ENCODE measurements at places on chromosomes 7 and 10.

- no peak for DNase-seq
These were observed 146.2 kb upstream of the ASAH2 start for GRCh38 chr10:50397312-50398140.

- no peak for DNase-seq
These were observed 9.4 kb upstream of the PFKP start for GRCh38 chr10:3057946-3058345.

GRCh38 chr7:125256446-125256845 is 326.8 kb upstream of the POT1 start:
- DNase-seq, result no peak

GRCh38 chr7:131329176-131329570 is 1.5 kb downstream of the MKLN1 start:
- DNase-seq, result no peak

DNA sequence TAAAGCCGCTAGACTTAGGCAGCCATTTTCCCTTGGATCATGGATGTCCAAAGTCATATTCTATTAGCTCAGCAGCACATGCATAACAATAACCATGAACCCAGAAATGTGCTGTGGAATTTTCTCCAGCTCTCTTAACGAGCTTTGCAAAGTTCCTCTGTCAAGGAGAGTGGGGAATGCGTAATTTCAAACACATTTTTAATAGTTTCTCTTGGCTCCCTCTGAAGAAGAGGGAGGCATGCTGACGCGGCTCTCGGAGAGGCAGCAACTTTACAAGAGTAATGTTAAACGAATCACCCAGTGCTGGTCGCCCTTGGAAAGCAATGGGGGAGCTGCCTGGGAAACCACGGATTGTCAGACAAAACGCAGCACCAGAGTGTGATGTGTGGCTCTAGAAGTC is 114.8 kb downstream of the RAB18 start:
- no peak for DNase-seq

DNA sequence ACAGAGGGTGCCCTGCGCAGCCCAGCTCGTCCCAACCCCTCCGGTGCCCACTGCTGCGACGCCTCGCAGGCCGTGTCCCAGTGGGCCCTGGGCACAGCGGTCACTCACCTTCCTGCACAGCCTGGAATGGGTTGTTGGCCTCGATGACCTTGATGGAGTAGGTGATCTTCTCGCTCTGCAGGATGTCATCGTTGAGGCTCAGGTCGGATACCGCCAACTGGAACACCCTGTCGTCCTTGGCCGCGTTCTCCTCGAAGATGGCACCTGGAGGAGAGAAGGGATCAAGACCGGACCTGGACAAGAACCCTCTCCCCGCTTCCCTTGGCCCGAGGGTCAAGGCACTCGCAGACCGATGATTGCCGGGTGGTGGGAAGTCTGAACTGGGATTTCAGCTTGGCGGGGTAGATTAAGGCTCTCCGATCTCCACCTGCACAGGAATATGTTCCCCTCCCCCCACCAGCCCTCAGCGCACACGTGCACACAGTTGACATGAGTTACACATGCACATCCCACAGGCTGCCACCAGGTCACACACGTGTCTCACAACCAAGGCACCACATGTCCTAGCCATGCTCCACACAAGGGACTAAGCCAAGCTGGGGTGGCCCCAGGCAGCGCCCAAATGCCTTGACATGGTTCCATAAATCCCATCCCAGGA is 2.6 kb downstream of the GRID1 start:
- no peak for DNase-seq

DNA sequence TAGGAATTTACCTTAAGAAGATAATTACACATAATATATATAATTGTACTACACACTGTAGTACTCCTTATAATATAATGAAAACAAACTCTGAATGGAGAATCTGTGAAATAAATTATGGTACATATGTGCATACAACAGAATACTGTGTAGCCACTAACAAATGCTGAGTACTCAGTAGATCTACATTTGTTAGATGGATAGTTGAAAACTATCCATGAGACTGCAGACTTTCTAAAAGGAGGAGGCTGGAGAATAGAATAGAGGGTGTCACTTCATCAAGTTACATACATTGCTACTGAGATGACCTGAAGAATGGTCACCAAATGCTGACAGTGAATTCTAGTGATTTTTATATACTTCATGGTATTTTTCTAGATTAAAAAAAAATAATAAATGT is 68.7 kb upstream of the OGDHL start:
- DNase-seq, result no peak

DNA sequence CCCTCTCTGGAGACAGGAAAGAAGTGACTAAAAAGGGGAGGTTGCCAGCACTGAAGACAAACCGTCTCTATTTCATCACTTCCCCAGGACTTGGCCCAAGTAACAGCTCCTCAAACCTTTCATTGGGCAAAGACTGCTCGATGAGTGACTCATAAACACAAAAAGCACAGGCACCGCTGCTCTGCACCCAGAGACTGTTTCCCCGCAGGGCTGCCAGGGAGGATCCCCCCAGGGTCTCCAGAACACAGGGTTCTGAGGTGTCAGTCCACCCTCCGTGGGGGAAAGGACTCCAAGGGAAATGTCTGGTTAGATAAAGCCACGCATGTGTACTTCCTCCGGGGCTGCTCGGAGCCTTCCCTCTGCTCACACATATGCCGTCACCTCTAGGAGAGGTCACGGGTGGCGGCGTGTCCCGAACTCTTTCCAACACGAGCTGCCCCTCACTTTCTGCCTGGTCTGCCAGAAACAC is 59.9 kb downstream of the INSIG1 start:
- DNase-seq, result no peak

GRCh38 chr10:117271427-117271826 is 30.5 kb downstream of the SLC18A2 start:
- DNase-seq, result no peak

DNA sequence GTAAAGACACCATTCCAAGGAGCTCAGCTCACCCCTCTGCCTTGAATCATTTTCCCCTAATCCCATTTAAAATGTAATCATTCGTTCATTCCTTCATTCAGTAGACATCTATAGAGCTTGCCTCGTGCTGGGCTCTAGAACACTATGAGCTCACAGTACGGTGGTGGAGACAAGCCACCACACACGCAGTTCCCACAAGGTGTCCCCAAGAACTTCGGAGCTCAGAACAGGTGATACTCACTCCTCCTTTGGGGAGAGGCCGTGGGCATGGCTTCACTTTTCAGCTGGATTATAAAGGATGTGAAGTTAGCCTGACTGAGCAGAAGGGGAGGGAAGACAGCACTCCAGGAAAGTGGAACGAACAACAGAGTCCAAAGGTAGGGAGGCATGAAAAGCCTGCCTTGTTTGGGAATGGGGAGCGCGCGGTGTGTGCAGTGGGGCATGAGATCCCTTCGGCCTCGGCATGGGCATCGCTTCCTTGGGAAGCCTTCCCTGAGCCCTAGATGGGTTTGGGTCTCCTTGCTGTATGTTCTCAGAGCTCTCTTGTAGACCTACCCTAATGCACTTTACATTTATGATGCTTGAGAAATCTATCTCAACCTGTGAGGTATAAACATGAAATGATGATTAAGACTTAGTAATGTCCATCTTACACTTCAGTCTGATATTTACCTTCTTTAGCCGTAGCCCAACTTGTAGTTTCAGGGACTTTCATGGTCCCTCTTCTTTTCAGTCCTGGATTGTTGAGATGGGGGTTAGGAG is 809 bp upstream of the OGA start:
- no peak for DNase-seq

- no peak for DNase-seq
These were observed 6.1 kb downstream of the SLC4A2 start for GRCh38 chr7:151065516-151065915.

GRCh38 chr10:117470733-117471132 is 71.8 kb upstream of the EMX2 start:
- DNase-seq, result no peak

GRCh38 chr10:98403812-98404504 is 11.0 kb downstream of the PYROXD2 start:
- no peak for DNase-seq

GRCh38 chr7:121244120-121244870 is 84.5 kb upstream of the WNT16 start:
- DNase-seq, result no peak

DNA sequence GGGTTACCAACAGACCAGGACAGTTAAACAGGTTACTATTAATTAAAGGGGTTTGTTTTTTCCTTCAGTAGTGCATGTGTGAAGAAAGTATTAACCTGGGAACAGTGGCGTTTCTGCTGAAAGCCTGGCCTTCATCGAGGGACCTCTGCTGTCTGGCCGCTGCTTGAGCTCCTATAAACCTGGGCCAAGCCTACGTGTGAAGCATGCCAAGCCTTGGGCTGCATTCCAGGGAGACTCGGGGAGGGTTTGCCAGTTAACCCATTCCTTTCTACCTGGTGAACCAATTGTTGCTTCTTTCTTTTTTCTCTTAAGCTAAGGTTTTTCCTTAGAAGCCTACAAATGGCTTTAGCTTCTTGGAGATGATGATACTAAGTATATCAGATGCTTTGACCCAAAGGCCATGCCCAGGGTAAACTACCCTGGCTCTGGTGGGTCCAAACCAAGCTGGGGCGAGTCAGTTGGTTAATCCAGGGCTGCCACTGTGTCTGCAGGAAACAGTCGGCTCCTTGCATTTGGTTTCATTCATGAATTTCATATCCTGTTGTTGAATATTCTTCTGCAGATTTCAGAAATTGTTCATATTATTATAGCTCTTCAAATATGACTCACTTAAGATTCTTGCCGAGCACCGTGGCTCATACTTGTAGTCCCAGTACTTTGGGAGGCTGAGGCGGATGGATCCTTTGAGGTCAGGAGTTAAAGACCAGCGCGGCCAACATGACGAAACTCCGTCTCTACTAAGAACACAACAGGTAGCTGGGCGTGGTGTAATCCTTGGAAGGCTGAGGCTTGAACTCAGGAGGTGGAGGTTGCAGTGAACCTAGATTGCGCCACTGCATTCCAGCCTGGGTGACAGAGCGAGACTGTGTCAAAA is 23.8 kb downstream of the PFKP start:
- DNase-seq, result no peak

- no peak for DNase-seq
These were observed 127.2 kb upstream of the TNRC18 start for GRCh38 chr7:5550831-5551230.

DNA sequence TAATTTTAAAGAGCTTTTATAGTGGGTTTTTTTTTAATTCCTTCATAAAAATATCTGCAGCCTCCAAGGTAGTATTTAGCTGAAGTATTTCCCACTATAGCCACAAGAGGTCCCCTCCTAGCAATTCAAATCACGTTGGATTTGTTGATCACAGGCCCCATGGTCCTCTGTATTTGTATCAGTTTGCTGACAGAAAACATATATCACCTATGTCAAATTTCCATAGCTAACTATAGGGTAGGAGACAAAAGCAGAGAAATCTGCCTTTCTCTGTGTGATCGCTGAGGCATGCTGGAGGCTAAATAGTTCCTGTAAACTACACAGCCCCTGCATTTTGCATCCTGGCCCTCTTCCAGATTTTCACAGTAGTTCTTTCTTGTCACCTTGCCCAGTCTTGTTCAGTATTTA is 1.7 kb upstream of the CTNNA3 start:
- no peak for DNase-seq
